ENCODE measurements at places on chromosomes 3 and 15. TPM values are rescaled to one million over a fixed set of nuclear protein-coding genes. Genes with fewer than 3 reads are reported as not detected.

SLC9A9 gene
- 12.6 TPM for total RNA-seq

- H3K4me3 ChIP-seq: no peak overlapping the region
- no peak for DNase-seq
- H3K4me1 ChIP-seq: no peaks in the 10 kb centered on the region
- no peak overlapping the region for H3K27ac ChIP-seq
These were observed 45.6 kb upstream of the TFRC start for GRCh38 chr3:196127308-196128040.

GRCh38 chr3:71580636-71581456 is 2.7 kb downstream of the FOXP1 start:
- peak overlapping the region; percentile 67 for H3K4me3 ChIP-seq
- H3K4me1 ChIP-seq: no peaks in the 10 kb centered on the region
- H3K27ac ChIP-seq: peak overlapping the region; percentile 58
- H3K36me3 ChIP-seq: no peaks in the 10 kb centered on the region
- no peaks in the 10 kb centered on the region for H3K27me3 ChIP-seq
- DNase-seq: no peak

CA12 gene
- 11.0 TPM for total RNA-seq

GRCh38 chr3:132210476-132211346 is 106.5 kb upstream of the ACP3 start:
- DNase-seq: no peak
- H3K27me3 ChIP-seq: peaks cover 2% of the 10 kb centered on the region
- no peaks in the 10 kb centered on the region for H3K36me3 ChIP-seq
- no peak overlapping the region for H3K27ac ChIP-seq
- H3K4me3 ChIP-seq: no peak overlapping the region

NRROS gene
- 7.6 TPM for total RNA-seq

CFAP100 gene
- not detected for total RNA-seq

SLC2A2 gene
- total RNA-seq: not detected

DNA sequence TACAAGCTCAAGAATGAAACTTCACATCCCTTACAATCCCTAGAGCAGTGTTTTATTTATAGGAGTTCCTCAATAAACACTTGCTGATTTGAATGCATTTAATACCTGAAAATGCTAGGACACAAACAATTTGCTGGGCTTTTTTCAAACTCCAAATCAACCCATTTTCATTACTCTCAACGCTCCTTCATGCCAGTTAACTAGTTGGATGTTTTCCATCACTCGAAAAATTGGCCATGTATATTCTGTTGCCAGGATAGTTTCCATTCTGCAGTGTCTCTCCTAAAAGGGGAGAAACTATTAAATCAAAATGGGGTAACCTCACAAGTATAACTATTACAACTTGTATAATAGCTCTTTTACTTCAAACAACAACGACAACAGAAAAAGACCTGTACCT is 1.2 kb downstream of the GBE1 start:
- DNase-seq: no peak
- no peaks in the 10 kb centered on the region for H3K27me3 ChIP-seq
- peak overlapping the region; percentile 70 for H3K27ac ChIP-seq
- peak overlapping the region; percentile 76 for H3K4me3 ChIP-seq

BUB1B gene
- 5.0 TPM for total RNA-seq

CLDN1 gene
- 4.5 TPM for total RNA-seq

CACNA2D3 gene
- total RNA-seq: 1.2 TPM

GRCh38 chr3:130843441-130843840 is 50.4 kb upstream of the ATP2C1 start:
- H3K4me1 ChIP-seq: no peaks in the 10 kb centered on the region
- no peak for DNase-seq
- H3K4me3 ChIP-seq: no peak overlapping the region
- no peak overlapping the region for H3K27ac ChIP-seq
- H3K36me3 ChIP-seq: no peaks in the 10 kb centered on the region
- H3K27me3 ChIP-seq: no peaks in the 10 kb centered on the region

DNA sequence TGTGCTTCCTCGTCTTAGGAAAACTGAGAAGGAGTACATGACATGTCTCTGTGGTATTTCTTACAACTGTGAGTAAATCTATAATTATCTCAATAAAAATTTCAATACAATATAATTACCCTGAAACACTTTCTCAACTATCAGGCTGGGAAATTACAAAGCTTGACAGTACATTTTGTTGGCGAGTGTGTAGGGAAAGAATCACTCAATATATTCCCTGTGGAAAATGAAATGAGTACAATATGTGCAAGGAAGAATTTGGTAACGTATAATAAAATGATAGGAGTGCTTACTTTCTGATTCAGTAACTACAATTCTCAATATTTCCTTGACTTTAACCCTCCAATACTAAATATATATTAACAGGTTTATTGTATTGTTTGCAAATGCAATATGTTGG is 818.2 kb upstream of the CADM2 start:
- DNase-seq: no peak
- no peaks in the 10 kb centered on the region for H3K4me1 ChIP-seq
- H3K27ac ChIP-seq: no peak overlapping the region
- no peaks in the 10 kb centered on the region for H3K27me3 ChIP-seq

All from aorta (tissue), 5 donors.